GM13976 (cell line): ENCODE measurements at places on chromosomes 12 and 14.

GRCh38 chr12:131737150-131737827 lies 26.4 kb downstream of the SFSWAP start:
- DNase-seq, result no peak

DNA sequence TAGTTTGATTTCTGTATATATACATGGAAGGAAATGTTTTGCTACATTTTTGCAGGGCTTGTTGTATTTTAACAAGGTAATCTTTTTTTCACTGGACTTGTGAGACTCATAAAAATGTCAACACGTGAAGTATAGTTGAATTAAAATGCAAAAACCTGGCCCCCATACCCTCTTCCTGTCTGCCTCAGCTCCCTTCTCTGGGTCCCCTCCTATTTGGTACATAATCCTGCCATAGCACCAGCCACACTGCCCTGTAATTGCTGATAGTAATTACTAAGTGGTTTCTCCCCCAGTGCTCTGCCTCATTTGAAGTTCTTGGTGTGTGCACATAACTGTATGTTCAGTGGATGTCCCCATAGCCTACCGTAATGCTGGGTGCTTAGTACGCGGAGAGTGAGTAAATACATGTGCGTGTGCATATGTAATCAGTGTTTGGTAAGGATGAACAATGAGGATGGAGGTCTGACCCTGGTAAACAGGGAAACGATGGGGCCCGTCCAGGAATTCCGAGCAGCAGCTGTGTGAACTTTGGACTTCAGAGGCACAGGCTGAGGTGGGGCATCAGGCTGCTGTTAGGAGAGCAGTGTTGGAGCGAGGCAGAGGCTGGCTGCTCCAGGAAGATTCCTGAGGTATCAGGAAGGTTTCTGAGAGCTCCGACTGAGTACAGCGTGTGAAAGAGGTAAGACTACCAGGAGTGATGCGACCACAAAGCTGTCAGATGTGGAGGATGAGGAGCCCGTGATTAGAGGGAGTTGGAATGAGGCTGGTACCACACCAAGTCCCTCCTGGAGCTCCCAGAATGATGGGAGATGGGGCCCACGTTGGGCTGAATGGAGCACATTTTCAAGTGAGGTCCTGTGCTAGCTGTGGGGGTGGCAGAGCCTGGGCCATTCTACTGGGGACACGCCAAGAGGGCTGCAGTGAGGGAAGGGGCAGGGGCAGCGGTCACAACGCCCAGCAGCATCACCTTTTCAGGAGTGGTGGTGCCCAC lies 106.8 kb downstream of the PELI2 start:
- no peak for DNase-seq

DNA sequence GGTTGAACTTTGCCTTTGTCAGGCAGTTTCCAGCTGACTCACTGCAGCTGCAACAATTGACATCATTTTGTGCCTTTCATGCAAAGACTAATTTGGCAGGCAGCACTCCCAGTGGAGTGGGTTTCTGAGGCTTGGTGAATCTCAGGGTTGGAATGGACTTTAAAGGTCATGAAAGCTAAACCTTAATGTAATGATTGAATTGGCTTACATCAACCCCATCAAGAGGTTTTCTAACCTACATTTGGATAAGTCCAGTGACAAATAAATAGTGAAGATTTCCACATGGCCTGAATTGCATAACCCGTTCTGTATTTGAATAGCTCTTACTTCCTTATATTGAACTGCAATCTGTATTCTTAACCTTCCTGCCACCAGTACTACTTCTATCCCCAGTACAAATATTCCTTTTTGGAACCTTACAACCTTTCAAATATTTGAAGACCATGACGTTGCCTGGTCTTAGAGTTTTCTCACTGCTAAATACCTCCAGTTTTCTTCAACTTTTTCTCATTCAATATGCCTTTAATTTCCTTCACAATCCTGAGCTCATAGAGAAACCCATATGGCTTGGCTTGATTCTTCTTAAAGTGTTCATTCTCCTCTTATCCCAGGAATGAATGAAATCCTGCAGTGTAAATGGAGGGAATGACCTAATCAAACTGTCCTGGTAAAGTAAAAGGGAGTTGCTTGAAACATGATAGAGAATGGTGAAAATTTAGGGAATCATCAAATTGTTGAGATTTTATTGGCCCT lies 168.1 kb upstream of the NOVA1 start:
- DNase-seq, result no peak

DNA sequence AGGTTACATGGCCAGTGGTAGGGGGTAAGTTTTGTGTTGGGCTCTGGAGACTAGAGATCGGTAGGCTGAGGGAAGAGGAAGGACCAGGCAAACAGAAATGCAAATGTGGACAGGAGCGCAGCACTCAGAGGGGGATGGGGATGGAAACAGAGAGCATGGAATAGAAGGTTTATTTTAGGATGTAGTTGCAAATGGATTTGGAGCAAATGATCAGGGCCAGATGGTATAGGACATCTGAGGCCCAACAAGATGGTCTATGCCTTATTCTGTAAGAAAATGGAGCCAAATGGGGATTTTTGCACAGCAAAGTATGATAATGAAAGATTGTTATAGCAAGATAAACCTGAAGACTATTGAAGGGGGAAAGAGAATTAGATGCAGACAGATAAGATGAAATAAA lies 102.5 kb upstream of the PTPRB start:
- no peak for DNase-seq

- DNase-seq, result no peak
Observed at GRCh38 chr12:41920355-41920754, 224.3 kb downstream of the GXYLT1 start.

DNA sequence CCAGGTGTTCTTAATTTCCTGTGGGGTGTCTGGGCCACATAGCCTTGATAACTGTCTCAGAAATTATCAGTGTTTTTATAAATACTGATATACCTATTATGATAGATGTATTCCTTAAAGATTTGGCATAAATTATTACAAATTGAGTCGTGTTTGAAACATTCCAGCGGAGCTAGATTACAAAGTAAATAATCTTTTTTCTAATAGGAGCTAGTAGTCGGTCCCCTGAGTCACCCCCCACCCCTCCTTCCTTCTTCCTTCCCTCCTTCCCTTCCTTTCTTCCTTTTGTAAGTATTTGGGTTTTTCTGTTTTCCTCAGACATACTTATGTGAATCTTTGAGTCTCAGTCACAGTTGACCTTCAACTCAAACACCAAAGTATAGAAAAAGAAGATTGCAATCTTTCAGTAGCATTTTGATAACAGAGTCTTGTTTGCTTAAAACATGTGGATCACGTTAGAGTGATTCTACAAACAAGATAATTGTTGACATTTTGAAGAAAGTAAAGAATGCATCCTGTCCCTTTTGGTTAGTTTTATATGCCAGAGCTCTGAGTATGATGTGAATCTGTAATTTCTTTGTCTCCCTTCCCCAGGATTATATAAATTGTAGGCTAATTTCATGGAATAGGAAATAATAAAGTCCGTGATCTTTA lies 264.0 kb downstream of the FUT8 start:
- no peak for DNase-seq

DNA sequence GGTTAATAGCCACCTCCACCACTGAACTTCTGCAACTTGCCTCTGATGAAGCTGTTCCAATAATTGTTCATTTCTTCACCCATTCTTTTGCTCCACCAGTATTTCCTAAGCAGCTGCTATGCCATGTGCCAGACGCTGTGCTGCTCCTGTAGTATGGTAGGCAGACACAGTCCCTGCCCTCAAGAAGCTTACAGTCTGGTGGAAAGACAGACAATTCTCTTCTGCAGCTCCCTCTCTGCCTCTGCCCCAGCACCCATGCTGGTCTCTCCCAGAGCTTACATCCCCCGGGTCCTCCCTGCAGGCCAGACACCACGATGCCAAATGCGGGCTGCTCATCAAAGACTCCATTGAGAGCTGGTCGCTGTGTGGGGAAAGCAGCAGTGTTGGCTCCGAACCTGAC lies 111.6 kb upstream of the ESRRB start:
- no peak for DNase-seq

GRCh38 chr12:52633383-52633782 lies 15.0 kb upstream of the KRT73 start:
- no peak for DNase-seq

- no peak for DNase-seq
Observed at GRCh38 chr12:76013603-76014002, 18.0 kb downstream of the PHLDA1 start.

DNA sequence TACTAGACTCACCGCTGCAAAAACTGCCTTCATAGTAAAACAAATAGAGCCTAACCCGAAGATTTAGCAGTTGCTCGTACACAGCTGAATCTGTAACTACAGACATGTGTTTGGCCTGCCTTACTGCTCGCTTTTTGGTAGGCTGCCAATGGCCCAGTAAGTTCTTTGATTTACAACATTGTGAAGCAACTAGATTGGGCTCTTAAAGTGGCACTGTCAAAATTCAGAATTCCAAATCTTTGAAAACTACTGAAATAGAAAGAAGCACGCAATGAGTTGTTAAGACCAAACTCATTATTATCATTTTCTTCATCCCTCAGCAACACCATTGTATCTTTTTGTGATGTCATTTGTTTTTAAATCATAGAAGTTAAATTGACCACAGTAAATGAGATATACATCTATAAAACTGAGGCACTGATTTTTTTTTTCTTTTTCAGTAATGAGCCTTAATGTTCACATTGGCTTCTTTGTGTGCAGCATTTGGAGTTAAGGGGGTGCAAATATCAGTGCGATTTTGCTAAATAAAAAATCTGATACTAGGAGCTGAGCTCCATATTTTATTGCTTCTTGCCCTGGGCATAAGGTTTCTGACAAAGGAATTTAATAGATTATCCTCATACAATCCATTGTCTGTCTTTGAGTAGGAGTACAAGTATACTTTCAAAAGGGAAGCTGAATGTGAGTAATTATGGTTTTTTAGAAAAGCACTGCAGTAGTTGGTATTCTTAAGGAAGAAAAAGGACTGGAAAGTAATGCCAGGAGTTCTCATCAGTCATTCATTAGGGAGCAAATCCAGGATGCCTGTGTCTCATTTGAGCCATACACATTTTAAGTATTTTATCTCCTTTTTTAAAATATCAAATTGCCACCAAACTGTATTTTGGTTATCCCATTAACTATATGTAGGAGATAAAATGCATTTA lies 138.5 kb downstream of the KICS2 start:
- no peak for DNase-seq

- no peak for DNase-seq
Observed at GRCh38 chr14:21215130-21215878, 53.9 kb downstream of the HNRNPC start.

- DNase-seq, result no peak
Observed at GRCh38 chr14:85519661-85520305, 10.2 kb upstream of the FLRT2 start.

DNA sequence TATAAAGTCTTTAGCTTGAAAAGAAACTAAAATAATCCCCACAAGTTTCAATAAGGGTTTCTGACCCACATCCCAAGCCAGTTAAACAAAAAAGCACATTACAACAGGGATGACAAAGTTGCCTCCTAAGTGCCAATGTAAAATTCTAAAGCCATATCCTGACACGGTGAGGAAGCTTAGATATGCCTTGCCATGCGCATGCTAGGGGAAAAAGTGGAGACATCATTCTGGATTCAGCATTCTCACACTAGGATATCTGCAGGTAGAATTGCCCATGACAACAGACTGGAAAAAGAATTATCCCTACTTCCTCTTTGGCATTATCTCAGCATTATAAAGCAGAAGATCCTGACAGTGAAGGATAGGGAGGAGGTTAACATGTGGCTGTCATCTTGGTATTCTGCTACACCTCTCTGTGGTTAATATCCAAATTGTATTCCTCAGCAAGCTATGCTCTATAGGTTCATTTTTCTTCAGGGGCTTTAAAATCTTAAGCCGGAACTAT lies 4.9 kb downstream of the DUSP6 start:
- DNase-seq, result no peak

- DNase-seq, result no peak
Observed at GRCh38 chr14:76083796-76084765, 67.6 kb upstream of the GPATCH2L start.

DNA sequence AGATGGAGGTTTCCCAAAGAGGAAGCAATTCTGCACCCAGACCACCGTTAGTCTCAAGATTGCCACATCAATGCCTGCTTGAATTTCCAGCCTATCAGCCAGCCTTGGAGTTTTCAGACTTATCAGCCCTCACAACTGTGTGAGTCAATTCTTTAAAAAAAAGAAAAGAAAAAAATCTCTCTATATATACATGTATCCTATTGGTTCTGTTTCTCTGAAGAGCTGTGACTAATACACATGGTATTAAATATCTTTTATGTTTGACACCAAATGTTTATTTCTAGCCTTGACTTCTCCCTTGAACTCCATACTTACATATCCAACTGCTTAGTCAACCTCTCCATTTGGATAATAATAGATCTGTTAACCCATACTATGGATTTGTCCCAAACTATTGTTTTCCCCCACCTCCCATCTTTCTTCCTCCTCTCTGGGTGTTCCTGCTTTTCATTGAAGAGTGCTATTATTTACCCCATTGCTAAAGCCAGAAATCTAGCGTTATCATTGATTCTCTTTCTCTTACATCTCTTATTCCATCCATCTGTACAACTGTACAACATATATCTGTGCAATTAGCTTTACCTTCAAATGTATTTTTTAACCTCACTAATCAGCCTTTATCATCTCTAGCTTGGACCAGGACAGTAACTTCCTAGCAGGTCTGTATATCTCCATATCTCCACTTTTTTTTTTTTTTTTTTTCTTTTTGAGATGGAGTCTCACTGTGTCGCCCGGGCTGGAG lies 22.7 kb upstream of the EID3 start:
- DNase-seq, result no peak

DNA sequence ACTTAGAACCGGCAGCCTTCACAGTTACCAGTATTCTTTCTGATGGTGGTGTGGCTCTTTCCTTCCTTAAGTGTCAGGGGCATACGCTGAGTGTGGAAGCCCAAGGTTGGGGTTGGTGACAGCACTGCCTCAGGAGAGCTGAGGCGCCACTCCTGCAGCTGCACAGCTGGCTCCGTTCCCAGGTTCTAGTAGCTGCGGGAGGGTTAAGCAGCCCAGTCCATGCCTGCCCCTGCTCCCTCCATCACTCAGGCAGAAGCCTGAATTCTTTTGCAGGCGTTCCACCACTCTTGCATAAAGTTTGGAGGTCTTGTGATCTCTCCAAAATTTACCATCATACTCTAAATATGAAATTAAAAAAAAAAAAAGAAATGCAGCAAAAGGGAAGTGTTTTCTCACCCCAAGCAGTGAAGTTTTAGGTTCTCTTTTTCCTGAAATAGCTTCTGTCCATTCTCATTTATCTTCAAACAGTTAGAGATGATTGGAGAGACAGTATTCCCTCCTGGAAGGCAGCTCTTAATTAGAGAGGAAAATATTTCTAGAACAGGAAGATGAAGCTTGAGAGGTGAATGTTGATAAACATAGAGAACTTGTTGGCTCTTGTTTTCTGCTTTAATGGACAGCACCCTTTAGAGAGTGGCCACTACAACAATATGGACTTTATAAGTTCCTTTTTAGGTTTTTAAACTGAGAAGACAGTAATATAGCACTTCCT lies 136.1 kb downstream of the FGD4 start:
- no peak for DNase-seq

GRCh38 chr14:90302529-90303303 lies 29.0 kb downstream of the NRDE2 start:
- no peak for DNase-seq
